Upper lobe of left lung (tissue), 6 donors: ENCODE measurements at places on chromosomes 16 and 17.

- peak; percentile 86 for DNase-seq
These were observed 22.1 kb downstream of the VAC14 start for GRCh38 chr16:70778901-70779309.

- no peak for DNase-seq
These were observed 411 bp downstream of the GGT6 start for GRCh38 chr17:4559966-4560365.

GRCh38 chr17:68505951-68506350, 6.3 kb upstream of the PRKAR1A start:
- no peak for DNase-seq

DNA sequence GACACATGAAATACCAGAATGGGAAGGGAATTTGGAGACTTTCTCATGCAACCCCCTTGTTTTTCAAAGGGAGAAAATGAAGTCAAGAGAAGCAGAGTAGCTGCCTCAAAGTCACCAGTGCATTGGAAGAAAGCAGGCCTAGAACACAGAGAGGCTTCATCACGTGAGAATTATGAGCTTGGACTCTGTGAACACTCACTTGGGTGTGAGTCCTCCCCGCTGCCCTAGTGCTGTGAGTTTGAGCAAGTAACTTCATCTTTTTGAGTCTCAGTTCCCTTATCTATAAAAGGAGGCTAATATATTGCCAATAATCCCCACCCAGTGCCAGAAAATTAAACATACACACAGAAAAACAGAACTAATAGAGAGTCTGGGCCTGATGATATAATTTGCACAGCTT, 315.8 kb downstream of the XYLT1 start:
- peak; percentile 48 for DNase-seq

- DNase-seq: no peak
These were observed 14.8 kb downstream of the RAI1 start for GRCh38 chr17:17696085-17696484.

DNA sequence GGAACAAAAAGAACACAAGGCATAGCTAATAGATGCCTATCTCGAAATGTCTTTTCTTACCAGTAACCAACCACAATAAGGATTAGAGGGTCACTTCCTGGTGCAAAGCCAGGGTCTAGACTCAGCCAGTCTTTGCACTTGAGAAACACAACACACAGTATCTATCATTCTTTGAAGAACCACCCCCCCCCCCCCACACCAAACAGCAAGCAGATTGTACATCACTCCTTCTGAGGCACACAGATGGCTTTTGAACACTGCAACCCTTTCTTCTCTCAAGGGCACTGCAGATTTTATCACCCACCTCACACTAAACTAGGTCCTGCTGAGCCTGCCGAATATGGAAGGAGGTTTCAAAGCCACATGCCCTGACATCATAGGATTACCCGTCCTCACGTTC, 145.6 kb downstream of the AATF start:
- no peak for DNase-seq
